ENCODE measurements at places on chromosomes 5 and 9. TPM values are rescaled to one million over a fixed set of nuclear protein-coding genes. Genes with fewer than 3 reads are reported as not detected.
A peak's percentile ranks its signal among the peaks of the same experiment; 100 is the strongest.

DNA sequence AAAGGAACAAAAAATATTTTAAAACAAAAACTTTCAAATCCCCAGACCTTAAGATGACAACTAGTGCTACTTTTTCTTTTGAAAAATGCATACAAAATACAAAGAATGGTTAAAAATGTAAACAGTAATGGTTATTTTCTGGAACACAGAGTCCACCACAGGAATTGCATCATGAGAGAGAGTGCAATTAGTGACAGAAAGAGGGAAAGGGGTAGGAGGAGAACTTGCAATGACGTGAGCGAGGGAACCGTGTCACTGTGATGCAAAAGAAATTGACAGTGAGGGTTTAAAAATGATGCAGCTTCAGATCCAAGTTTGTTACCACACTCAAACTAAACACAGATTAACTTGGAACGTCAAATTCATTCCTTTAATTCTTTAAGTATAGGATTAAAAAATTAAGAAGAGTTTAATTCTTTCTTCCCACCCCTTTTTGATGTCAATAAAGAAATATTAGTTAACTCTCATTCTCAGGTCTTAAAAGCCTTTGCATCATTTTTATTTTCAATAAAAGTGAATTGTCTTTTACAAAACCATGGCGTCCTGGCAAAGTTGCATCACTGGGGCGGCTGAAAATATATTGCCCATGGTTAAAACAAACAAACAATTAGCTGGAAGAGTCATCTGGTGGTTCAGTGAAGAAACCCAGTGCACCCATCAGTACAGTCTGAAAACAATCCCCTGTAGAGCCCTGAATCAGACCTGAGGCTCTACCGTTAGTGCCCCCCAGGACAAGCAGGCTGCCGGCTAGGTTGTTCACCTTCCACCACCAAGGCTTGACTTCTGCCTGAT is 39.5 kb downstream of the MACROH2A1 start:
- DNase-seq = no peak

DNA sequence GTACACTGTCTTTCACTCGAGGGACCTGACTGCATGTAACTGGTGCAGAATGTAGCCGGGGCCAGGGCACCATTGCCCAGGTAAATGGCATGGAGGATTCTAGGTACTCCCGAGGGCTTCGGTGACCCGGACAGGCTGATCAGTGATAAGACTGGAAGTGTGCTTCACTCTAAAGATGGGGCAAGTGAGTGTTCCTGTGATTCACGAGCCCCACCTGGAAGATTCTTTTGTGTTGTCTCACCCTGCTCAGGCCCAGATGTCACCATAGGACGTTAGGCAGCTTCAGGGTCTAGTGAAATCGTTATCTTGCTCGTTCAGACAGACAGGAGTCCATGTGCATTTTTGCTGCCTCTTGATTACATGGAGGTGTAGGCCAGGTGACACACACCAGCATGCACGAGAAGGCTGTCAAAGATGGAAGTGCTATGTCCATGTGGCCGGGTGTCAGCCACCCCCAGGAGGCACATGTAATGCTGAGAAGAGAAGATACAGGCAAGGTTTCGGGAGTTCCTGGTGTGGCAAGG is 73.9 kb downstream of the WNK2 start:
- DNase-seq = no peak

- DNase-seq = no peak
Observed at GRCh38 chr9:70125621-70126263, 82.1 kb downstream of the MAMDC2 start.

DNA sequence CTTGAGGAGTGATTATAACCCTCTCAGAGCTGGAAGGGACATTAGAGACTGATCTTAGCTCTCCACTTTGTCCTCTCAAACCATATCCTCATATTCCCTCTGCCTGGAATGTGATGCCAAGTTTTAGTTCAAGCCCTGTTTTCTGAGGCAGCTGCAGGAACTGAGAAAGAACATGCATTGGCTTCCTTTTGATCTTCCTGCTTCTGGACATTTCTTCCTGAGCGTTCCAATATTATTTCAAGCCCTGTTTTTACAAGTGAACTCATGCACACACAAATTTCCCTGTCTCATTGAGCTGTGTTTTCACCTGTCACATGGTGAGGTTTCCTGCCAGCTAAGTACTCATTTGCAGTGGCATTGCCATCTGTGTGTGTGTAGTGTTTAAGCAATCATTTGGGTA is 17.0 kb downstream of the FOCAD start:
- DNase-seq = no peak

DNA sequence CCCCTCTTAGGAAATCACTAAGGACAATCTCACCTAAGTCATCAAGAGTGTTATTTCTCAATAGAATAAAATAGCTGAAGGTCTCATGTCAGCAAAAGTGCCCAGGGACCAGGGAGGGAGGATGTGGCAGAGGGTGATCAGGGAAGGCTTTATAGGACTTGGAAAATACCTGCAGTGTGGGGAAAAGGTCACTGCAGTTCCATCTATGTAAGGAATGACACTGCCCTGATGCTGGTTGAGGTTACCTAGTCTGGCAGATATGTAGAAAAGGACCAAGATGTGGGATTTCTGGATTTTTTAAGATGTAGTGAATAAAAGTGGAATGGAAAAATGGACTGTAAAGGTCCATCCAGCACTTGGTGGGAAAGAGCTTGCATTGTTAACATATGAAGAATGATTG is 18.3 kb downstream of the PRDM9 start:
- no peak for DNase-seq

GRCh38 chr5:124262470-124262869 is 484.0 kb downstream of the ZNF608 start:
- DNase-seq = no peak

DNA sequence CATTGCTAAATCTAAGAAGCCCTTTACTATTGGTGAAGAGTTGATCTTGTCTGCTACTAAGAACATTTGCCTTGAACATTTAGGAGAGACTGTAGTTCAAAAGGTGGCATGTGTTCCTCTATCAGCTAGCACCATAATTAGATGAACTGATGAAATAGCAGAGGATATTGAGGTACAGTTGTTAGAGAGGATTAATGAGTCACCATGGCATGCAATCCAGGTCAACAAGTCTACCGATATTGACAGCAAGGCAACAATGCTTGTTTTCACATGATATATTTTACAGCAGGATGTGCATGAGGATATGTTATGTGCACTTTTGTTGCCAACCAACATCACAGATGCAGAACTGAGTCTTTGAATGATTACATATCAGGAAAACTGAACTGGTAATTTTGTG is 134.3 kb upstream of the CDH9 start:
- DNase-seq = no peak

DNA sequence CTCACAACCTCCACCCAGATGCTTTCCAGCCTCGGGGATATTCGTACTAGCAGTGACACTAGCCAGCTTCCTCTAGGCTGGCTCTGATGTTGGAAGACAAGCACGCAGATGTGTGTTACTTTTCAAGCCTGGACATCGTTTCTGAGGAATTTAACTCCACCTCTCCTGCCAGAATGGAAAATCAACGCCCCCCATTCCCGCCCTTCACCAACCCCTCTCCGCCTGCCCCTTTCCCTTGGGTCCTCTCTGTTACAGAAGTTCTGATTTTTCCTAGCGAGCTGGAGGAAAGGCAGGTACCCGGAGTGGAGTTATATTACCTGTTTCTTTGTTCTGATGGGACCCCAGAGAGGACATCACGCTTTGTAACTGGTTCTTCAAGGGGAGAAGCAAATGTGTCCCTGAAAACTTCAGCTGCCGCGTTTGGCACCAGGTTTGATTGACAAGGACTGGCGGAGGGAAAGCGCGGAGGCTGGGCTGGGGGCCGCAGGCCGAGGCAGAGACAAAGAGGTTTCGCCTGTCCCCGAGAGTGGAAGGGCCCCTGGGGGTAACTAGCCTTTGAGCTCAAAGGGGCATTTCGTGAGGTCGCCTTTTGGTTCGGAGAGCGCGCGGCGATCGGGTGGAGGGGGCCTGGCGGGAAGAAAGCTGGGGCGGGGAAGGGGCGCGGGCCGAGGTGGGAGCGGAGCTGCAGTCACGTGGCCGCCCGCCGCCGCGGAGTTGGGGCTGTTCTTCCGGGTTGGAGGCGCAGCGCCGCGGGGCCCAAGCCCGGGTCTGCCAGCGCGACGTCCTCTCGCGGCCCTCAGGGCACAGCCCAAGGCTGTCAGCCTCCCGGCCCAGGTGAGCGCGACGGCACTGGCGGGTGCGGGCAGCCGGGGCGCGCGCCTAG is at the start of gene NNT:
Gene NNT, plus strand, starts transcription at position 720 of the 883 bp plus-strand sequence. CDS start 6,016 bp downstream, outside the sequence.
- DNase-seq = peak; percentile 84

DNA sequence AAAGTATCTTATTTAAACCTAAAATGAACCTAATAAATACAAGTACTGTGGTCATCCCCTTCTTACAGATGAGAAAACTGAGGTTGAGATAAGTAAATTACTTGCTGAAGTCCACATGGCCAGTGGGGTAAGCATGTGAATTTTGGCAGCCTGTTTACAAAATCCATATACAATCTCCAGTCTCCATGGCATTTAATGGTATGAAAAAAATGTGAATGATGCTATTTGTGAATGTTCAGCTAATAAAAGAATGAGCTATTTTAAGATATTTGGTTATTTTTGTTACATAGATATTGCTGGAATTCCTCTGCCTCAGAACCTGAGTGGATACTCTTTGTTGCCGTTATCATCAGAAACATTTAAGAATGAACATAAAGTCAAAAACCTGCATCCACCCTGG is 19.3 kb upstream of the GPR150 start:
- DNase-seq = no peak

GRCh38 chr9:81363916-81364480 is 325.3 kb downstream of the TLE1 start:
- no peak for DNase-seq

DNA sequence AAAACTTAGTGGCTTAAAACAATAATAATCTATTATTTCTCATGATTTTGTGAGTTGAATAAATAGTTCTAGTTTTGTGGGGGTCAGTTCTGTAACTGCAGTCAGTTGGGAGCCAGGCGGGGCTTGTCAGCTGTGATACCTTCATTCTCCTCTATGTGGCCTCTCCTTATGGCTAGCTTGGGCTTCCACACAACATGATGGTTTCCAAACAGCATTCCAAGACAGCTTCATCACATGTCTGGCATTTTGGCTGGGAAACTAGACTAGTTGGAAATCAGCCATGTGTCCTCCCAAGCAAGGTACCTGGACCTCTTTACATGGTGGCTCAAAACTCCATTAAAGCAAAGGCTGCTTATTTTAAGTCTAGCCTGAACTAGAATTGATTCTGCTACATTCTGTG is 61.4 kb upstream of the RANBP3L start:
- no peak for DNase-seq

STX17 gene
- total RNA-seq = 44.8 TPM

MEF2C gene
- 12.0 TPM for total RNA-seq

SPINK7 gene
- total RNA-seq = not detected

IL17B gene
- total RNA-seq = not detected

EQTN gene
- not detected for total RNA-seq

SPOCK1 gene
- 45.1 TPM for total RNA-seq

ASPN gene
- not detected for total RNA-seq

SHOC1 gene
- total RNA-seq = not detected
